Vagina (tissue), 2 donors: ENCODE measurements at places on chromosomes 16 and 17. TPM values are rescaled to one million over a fixed set of nuclear protein-coding genes. Genes with fewer than 3 reads are reported as not detected.

Gene GAST
- not detected for total RNA-seq

Gene MYH11
- total RNA-seq = 822 TPM

Gene TUBG2
- total RNA-seq = 44.7 TPM

Gene TPPP3
- total RNA-seq = 28.2 TPM

Gene DHRS7C
- not detected for total RNA-seq

Gene RND2
- total RNA-seq = 1.5 TPM

Gene SLC47A2
- total RNA-seq = 0.74 TPM

Gene IRX3
- 16.5 TPM for total RNA-seq

Gene CES5A
- total RNA-seq = not detected

Gene PERCC1
- total RNA-seq = not detected

Gene ARHGAP23
- 70.2 TPM for total RNA-seq

Gene ZNF469
- 2.2 TPM for total RNA-seq

Gene SDR42E2
- total RNA-seq = not detected

Gene CMTM3
- total RNA-seq = 47.9 TPM

Gene CCL7
- not detected for total RNA-seq

Gene TBC1D3C
- not detected for total RNA-seq
